ENCODE measurements at places on chromosomes 2 and 18. TPM values are rescaled to one million over a fixed set of nuclear protein-coding genes. Genes with fewer than 3 reads are reported as not detected.
A peak's percentile ranks its signal among the peaks of the same experiment; 100 is the strongest.

The CAPN14 gene
- total RNA-seq, result under 0.01 TPM

- DNase-seq, result peak; percentile 74
Observed at GRCh38 chr18:13530879-13531387, 195.4 kb downstream of the FAM210A start.

DNA sequence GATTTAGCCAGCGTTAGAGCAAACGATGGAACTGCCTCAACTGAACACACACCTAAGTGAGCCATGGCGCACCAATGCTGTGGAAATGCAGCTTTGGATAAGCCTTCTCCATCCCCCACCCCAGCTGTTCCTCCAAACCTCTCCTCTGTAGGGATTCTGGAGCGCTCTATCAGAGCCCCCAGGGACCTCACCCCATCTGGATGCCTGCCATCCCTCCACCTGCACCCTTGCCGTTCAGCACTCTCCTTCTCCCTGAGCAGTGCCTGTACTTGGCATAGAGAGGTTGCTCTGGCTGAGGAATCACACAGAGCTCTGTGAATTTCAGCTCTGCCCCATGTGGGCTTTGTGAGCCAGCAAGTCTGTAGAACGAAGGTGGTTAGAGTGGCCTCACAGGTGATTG lies 42.8 kb upstream of the INHBB start:
- no peak for DNase-seq

GRCh38 chr2:20621366-20622295 lies 29.3 kb downstream of the HS1BP3 start:
- DNase-seq, result peak; percentile 75

- peak; percentile 34 for DNase-seq
Observed at GRCh38 chr2:16773080-16773713, 107.6 kb upstream of the CYRIA start.

GRCh38 chr2:44169155-44169898 lies 652 bp downstream of the PPM1B start:
- DNase-seq, result peak; percentile 83

GRCh38 chr2:176173567-176174381 lies 14.7 kb upstream of the HOXD1 start:
- peak; percentile 80 for DNase-seq

DNA sequence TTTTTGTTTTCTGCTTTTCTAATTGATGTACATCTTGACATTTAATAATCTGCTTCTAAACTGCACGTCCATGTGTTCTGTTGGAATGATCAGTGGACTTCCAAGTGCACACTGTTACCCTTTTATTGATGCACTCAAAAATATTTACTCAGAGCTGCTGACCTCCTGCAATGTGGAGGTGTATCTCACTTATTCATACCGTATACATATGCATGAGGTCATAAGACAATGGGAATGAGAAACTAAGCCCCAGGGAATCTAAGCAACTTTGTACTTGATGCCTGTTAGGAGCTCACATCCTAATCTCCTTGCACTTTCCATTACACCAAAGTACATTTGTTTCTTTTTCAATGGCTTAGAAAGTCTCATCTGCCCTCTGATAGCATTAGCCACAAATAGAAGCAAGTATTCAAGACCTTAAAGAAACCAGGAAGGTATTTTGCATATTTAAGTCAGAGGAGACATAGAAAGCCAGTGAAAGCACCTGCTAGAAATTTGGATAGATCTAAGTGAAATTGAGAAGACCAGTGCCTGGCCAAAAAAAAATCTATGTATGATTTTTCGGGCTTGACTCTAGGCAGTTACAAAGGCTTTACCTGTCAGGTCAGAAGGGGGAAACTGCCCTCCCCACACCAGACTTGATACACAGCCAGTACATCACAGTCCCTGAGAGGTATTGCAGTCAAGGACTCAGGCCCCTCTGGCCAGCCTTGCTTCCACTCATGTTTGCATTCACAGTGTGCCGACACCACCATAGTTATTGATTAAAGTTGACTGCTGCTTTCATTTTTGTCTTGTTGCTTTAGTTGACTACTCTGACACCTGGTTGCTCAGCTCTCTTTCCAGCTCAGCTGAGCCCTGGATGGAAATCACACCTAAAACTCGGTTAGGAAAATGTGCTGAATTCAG lies 391.7 kb upstream of the CYRIA start:
- no peak for DNase-seq

- peak; percentile 60 for DNase-seq
Observed at GRCh38 chr18:37482433-37482832, 83.2 kb downstream of the CELF4 start.

GRCh38 chr2:237254369-237254861 lies 159.5 kb downstream of the COL6A3 start:
- no peak for DNase-seq

GRCh38 chr2:231985823-231986261 lies 24.3 kb downstream of the DIS3L2 start:
- DNase-seq, result no peak

The ANKRD30B gene
- total RNA-seq, result 11.5 TPM

GRCh38 chr2:199977984-199978415 lies 22.6 kb downstream of the MAIP1 start:
- DNase-seq, result peak; percentile 57

DNA sequence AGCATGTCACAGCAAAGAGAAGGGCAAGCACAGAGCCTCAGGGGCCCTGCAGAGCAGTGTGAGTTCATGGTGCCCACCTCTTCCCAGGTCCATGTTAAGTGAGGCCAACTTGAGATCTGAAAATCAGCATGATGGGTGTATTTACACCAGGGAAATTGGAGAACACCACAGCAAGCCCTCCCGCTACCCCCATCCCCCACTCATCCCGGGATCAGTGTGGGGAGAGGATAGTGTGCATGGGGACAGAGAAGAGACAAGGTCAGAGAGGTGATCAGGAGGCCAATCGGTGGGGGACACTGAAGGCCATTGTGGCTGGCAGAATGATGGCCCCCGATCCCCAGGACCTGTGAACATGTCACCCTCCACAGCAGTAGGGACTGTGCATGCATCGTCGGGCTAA lies 54.7 kb downstream of the PTGR3 start:
- DNase-seq, result no peak

GRCh38 chr18:66160007-66160406 lies 409.2 kb downstream of the CDH7 start:
- DNase-seq, result no peak

DNA sequence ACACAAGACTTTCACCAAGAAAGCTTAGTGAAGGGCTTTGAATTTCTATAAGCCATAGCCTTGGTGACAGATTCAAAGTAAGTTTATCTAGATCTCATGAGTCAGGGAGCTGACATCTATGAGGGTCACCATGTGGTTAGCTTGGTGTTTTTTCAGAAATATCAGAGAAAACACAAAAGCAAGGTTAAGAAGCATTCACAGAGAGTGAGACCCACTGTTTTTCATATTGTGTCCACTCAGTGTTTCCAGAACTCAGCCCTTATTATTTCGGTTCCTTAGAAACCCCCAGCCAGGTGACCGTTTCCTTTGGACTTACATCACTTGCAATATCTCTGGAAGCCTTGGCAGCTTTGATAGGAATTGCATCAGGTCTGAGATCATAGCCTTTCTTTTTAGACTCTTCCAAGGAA lies 76.6 kb downstream of the NEB start:
- no peak for DNase-seq

The KCNS3 gene
- total RNA-seq, result 2.7 TPM

- DNase-seq, result peak; percentile 84
Observed at GRCh38 chr2:144071461-144071860, 448.5 kb downstream of the ZEB2 start.

DNA sequence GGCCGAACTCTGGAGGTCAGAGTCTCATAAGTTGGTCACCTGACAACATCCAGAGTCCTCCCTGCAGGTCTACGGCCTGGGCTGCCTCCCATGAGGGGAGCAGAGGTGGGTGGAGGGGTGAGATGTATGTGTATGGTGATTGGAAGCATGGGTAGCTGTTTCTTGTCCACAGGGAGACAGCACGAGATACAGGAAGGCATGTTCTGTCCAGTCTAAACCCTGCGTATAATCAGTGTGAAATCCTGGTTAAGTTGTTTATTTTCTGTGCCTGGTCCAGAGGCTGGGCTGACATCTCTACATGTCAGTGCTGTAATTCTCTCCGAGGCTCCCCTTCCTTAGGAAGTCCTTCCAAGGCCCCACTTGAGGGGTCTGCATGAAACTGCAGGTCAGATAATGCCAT lies 8.9 kb downstream of the TOGARAM2 start:
- peak; percentile 62 for DNase-seq

The TBC1D8 gene
- total RNA-seq, result 13.4 TPM

The SH2D6 gene
- total RNA-seq, result not detected

The NT5DC4 gene
- total RNA-seq, result not detected

The LMAN1 gene
- 189 TPM for total RNA-seq

The NEURL3 gene
- total RNA-seq, result 0.29 TPM

- no peak for DNase-seq
Observed at GRCh38 chr18:28793901-28794300, 617.0 kb upstream of the CDH2 start.

GRCh38 chr2:59776726-59777008 lies 776.8 kb downstream of the BCL11A start:
- DNase-seq, result peak; percentile 51

The QPCT gene
- total RNA-seq, result 25.7 TPM

DNA sequence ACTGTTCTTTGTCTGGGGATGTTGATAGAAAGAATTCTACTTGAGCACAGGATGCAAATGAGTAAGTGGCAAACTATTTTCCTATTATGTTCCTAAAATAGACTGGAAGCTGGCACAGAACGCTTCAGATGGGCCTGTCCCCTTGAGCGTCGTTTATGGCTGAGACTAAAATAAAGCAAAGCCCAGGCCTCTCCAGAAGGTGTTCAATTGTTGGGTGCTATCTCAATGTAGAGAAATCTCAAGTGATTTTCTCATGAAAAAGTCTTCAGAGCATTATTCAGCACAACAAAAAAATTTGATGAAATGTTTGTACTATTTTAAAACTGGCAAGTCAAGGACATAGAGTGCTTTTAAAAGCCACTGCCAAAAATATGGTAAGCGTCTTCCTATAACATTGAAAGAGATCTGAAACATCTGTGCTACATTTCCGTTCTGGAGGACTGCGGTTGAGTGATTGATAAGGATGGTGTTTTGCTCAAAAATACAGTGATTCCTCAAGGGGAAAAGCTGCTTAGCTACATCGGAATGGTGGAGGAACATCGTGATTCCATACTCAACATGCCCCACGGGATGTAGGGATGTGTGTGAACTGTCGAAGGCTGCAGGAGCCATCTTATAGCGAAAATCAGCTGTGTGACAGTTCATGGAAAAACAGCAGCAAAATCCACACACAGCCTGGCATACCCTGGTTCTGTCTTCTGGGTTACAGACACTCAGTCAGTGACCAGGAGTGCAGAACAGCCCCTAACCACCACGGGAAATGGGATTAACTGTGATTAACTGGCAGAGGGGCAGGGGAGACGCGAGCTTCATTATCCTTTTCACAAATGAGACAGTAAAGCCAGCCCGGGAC lies 10.4 kb upstream of the LRRFIP1 start:
- peak; percentile 85 for DNase-seq

- DNase-seq, result peak; percentile 19
Observed at GRCh38 chr2:158060835-158061435, 40.7 kb upstream of the UPP2 start.

- DNase-seq, result no peak
Observed at GRCh38 chr2:136116151-136116812, 1.7 kb downstream of the CXCR4 start.

The SATB2 gene
- total RNA-seq, result 54.5 TPM

Data from osteoblast (primary cell).